HepG2 (cell line): ENCODE measurements at places on chromosomes 3 and 15. TPM values are rescaled to one million over a fixed set of nuclear protein-coding genes. Genes with fewer than 3 reads are reported as not detected.

DNA sequence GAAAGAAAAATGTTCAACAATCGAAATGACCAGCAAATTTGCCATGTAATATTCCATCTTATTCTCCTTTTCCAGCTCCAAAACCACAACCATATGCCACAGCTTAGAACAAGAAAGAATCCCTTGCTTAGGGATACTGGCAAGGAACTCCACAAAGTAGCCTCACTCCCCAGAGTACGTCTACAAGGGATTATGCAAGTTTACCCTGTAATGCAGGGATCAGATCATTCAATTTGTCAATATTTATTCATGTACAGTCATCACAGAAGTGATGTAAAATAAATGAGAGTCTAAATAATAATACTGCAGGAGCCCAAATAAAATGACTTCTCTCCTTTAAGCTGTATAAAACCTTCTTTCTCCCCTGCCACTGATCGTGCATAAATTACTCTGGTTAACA is 23.5 kb upstream of the MYO1E start:
- no peak overlapping the region for H3K27ac ChIP-seq
- no peak overlapping the region for H3K4me3 ChIP-seq
- DNase-seq: no peak
- H3K27me3 ChIP-seq: peaks cover 52% of the 10 kb centered on the region
- H3K4me1 ChIP-seq: peaks cover 22% of the 10 kb centered on the region; the same call in 1 of the 2 replicates

HDAC11 gene
- polyA plus RNA-seq: 33.1 and 49.7 TPM in 2 replicates

DMXL2 gene
- 11.6 and 11.8 TPM in 2 replicates for polyA plus RNA-seq

RAD51 gene
- 6.2 and 8.5 TPM in 2 replicates for polyA plus RNA-seq

UCN2 gene
- 1.5 and 2.3 TPM in 2 replicates for polyA plus RNA-seq

DNA sequence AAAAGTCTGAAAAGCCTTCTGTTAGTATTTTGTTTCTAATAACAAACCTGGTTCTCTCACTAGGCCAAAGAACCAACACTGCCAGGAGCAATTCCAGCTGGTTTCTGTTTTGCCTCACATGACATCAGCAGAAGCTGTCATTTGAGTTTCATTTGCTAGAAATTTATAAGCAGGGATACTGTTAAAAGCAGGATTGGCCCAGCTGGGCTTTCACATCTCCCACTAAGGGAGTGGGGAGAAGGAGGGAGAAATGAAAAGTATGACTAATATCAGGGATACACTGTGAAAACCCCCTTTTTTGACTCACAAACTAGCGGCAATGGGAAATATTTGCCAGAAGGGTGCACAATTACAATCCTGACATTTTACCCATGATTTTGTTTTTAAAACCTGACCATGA is 5.3 kb downstream of the CCDC80 start:
- no peak overlapping the region for H3K27ac ChIP-seq
- no peaks in the 10 kb centered on the region for H3K4me1 ChIP-seq
- DNase-seq: no peak
- no peak overlapping the region for H3K4me3 ChIP-seq

DNA sequence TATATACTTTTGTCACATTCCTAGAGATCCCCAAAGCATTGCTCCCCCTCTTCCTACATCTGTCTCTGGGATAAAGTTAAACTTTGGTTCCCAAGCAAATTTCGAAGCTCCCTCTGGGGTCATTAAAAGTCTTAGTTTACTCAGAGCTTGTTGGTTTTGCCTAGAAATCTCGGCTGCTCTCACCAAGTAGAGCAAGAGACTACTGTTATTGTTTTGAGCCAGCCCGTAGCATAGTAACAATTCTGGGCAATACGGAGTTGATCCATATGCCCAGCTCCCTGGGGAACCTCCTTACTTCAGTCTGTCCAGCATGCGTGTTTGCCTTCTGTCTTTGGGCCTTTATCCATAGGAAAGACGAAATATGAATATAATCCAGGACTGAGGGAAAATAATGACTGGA is 10.0 kb upstream of the P3H2 start:
- H3K4me3 ChIP-seq: no peak overlapping the region
- no peaks in the 10 kb centered on the region for H3K27me3 ChIP-seq
- DNase-seq: no peak

GRCh38 chr3:93924491-93924890 is 49.2 kb downstream of the PROS1 start:
- no peak overlapping the region for H3K27ac ChIP-seq
- no peaks in the 10 kb centered on the region for H3K27me3 ChIP-seq
- no peak for DNase-seq
- peaks cover 5% of the 10 kb centered on the region; the same call in 1 of the 3 replicates for H3K36me3 ChIP-seq

ARF4 gene
- 195 and 250 TPM in 2 replicates for polyA plus RNA-seq

CHRD gene
- 35.2 and 59.2 TPM in 2 replicates for polyA plus RNA-seq

DNA sequence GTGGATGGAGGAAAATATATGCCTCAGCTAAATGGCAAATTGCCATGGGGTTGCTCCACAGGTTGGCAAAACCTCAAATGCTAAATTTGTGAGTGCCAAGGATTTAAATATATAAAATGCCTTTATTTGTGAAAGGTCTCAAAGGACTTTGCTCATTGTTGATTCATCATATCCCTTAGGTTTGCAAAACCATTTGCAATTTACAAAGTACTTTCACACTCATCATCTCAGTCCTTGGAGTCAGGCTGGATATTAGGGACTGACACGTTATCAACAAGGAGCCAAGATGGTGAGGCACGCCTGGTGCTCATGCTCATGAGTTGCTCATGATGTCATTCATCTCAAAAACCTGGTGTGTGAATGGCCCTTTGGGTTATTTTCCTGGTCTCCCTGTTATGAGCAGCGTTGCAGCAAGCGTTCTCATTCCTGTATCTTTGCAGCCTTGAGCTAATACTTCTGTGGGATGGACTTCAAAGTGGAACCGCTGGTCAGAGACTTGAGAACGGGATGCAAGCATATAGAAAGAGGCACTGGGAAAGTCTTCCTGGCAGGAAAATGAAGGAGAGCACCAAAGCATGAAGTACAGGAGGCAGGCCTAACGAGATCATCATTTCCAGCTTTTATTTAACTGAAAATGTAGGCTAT is 66.0 kb downstream of the MYO1E start:
- H3K27ac ChIP-seq: no peak overlapping the region
- no peak overlapping the region for H3K4me3 ChIP-seq
- no peaks in the 10 kb centered on the region for H3K27me3 ChIP-seq

GRCh38 chr15:31306426-31307269 is 20.0 kb upstream of the KLF13 start:
- no peak overlapping the region for H3K4me3 ChIP-seq
- H3K27me3 ChIP-seq: no peaks in the 10 kb centered on the region
- H3K27ac ChIP-seq: no peak overlapping the region
- H3K36me3 ChIP-seq: no peaks in the 10 kb centered on the region
- H3K4me1 ChIP-seq: peaks cover 57% of the 10 kb centered on the region

MUC20 gene
- 0.83 and 1.2 TPM in 2 replicates for polyA plus RNA-seq

TMCO5A gene
- not detected in 2 replicates for polyA plus RNA-seq
